ENCODE measurements at places on chromosomes 16 and 17.

DNA sequence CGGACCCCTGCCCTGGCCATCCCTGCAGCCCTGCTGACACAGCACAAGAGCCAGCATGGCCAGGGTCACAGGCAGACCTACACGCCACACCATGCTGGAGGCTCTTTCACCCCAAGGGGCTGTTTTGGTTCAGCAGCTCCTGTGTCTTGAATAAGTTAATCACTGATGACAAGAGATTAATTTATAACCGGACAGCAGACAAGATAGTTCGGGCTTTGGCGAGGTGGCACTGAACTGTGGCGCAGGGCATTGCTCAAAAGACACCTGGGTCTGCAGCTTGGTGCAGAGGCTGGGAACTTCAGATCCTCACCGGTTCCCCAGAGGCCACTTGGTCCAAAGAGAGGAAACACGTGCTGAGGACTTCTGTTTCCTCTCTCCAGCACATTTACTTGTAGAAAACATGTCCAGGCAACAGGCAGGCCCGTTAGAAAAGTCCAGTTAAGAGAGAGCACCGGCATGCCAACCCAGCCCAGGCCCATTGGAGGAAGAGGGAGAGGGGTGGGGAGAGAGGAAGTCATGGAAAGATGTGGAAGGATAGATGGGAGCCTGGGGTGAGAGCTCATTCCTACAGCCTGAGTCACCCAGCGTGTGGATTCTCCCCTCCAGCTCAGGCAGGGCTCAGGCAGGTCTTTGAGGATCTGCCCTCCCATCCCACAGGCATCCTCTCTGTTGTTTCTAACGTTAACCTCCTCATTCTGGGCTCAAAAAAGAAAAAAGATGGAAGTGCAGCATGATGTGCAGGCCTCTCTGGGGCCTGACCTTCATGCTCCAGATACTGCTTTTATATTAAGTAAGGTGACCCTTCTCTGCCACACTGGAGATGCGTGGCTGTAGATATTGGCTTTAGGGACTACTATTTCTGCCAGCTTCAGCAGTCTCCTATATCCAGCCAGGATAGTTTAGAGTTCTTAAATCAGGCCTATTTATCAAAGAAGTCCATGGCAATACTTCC lies 80.0 kb upstream of the HNF1B start:
- H3K36me3 ChIP-seq, result no peaks in the 10 kb centered on the region
- no peak overlapping the region for H3K4me3 ChIP-seq
- no peaks in the 10 kb centered on the region for H3K27me3 ChIP-seq
- H3K4me1 ChIP-seq, result no peaks in the 10 kb centered on the region
- H3K27ac ChIP-seq, result no peak overlapping the region

DNA sequence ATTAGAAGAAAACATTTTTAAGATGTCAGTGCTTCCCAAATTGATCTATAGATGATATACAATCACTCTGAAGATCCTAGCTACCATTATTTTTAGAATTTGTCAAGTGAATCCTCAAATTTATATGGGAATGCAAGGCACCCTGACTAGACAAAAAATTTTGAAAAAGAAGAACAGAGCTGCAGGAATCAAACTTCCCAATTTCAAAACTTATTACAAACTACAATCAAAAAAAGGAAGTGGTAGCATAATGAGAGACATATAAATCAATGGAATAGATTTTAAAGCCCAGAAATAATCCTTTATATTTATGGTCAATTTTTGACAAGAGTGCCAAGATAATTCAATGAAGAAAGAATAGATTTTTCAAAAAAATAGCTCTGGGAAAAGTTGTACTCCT lies 198.3 kb upstream of the KCNJ16 start:
- no peaks in the 10 kb centered on the region for H3K36me3 ChIP-seq
- H3K4me1 ChIP-seq, result no peaks in the 10 kb centered on the region
- DNase-seq, result no peak

DNA sequence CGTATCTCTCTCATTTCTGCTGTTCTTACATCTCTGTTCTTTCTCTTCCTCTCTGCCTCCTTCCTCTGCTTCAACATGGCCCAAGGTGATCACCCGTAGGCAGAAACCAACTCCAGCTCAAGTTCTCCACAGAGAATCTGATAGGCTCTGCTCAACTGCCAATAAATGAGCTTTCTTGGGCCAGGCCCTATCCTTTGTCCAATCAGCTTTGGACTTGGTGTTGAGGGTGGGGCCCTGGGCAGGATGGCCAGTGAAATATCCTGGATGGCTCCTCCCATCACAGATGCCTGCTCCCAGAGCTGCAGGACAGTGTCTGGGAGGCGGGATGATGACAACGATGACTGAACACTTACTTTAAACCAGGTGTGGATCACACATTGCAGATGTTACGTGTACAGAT lies 17.4 kb upstream of the BRD7 start:
- DNase-seq, result no peak
- H3K27ac ChIP-seq, result no peak overlapping the region
- H3K27me3 ChIP-seq, result no peaks in the 10 kb centered on the region
- no peaks in the 10 kb centered on the region for H3K4me1 ChIP-seq
- H3K4me3 ChIP-seq, result no peak overlapping the region

DNA sequence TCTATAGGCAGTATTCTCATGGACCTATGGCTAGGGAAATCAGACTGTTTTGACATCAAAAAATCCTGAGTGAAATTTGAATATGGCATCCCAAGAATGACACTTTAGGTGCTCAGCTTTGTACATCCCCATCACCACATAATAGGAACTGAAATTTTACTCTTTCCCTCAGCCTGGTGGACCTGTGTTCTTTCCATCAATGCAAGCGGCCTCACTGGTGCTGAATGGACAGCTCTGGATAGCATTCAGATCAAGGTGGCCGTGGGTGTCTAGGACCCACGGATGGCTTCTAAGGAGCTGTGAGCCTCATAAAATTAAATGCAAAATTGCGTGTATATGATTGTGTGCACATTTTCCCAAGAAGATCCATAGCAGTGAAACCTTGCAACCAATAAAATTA lies 152.6 kb downstream of the MAP2K6 start:
- no peaks in the 10 kb centered on the region for H3K27me3 ChIP-seq
- H3K36me3 ChIP-seq, result no peaks in the 10 kb centered on the region
- DNase-seq, result no peak
- H3K27ac ChIP-seq, result no peak overlapping the region

GRCh38 chr16:11950388-11950787 lies 8.5 kb upstream of the NPIPB2 start:
- H3K4me3 ChIP-seq, result no peak overlapping the region
- no peaks in the 10 kb centered on the region for H3K4me1 ChIP-seq
- no peak for DNase-seq
- H3K36me3 ChIP-seq, result no peaks in the 10 kb centered on the region
- no peak overlapping the region for H3K27ac ChIP-seq

- H3K27ac ChIP-seq, result no peak overlapping the region
- H3K27me3 ChIP-seq, result no peaks in the 10 kb centered on the region
- no peaks in the 10 kb centered on the region for H3K4me1 ChIP-seq
- DNase-seq, result no peak
- H3K4me3 ChIP-seq, result no peak overlapping the region
Observed at GRCh38 chr16:71172481-71173207, 57.9 kb downstream of the HYDIN start.

- no peak overlapping the region for H3K4me3 ChIP-seq
- no peaks in the 10 kb centered on the region for H3K27me3 ChIP-seq
- peaks cover 5% of the 10 kb centered on the region for H3K36me3 ChIP-seq
Observed at GRCh38 chr16:11094075-11094856, 149.9 kb downstream of the CLEC16A start.

GRCh38 chr17:75400326-75400939 lies 5.0 kb downstream of the GRB2 start:
- no peaks in the 10 kb centered on the region for H3K36me3 ChIP-seq
- no peaks in the 10 kb centered on the region for H3K27me3 ChIP-seq
- no peak overlapping the region for H3K27ac ChIP-seq
- H3K4me3 ChIP-seq, result no peak overlapping the region

DNA sequence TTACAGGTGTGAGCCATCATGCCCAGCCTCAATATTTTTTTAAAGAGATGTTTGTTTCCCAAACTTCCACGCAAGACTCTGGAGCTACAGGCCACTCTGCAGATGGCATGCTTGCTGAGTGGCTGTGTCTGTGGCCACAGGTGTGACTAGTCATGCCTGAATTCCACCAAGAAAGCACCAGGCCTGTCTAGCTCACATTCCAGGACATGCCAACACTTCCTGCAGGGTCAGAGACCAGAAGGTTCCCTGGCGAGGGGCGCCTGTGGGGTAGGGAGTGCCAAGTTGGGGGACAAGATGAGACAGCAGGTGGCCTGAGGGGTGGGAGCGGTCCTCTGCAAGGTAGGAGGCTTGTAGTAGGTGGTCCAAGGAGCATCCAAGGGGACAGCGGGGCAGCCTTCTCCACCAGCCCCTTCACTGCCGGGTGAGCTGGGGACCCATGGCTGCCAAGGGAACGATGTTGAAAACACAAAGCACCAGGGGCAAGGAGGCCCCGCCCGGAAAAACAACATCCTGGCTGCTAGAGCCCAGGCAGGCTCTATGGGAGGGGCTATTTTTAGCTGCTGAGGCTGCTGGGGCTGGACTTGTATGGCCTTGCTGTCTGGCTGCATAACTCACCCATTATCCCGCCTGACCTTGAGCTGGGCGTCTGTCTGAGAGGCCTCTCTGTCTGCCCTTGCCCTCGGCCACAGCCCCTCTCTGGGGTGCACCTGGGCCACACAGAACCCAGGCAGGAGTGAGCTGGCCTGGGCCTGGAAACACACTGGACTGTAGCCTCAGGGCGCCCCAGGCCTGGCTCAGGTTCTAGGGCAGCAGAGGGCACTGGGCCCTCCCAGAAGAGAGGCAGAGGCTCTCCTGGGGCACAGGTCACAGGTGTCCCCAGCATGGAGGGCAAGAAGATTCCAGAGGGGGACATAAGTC lies 5.7 kb downstream of the TRIM47 start:
- peaks cover 3% of the 10 kb centered on the region for H3K27me3 ChIP-seq
- H3K27ac ChIP-seq, result peak overlapping the region; percentile 96
- DNase-seq, result peak; percentile 76
- H3K4me1 ChIP-seq, result peaks cover 85% of the 10 kb centered on the region
- H3K4me3 ChIP-seq, result no peak overlapping the region

DNA sequence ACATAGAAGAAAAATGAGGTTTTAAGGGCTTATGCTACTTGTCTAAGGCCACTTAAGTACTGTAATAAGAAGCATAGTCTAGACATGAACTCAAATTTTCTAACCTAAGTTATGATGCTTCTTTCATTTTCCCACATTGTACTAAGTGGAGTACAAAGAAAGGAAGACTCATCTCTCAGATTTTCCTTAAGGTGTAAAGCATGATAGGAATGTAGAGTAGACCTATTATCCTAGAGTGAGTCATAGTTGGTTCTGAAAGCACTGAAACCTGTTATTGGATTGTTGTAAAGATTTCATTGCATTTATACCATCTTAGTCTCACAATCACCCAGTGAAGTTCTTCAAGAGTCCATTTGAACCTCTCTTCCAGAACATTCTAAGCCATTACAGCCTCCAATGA lies 343.8 kb downstream of the TOX3 start:
- H3K27me3 ChIP-seq, result no peaks in the 10 kb centered on the region
- no peaks in the 10 kb centered on the region for H3K36me3 ChIP-seq
- DNase-seq, result no peak

- DNase-seq, result no peak
- no peaks in the 10 kb centered on the region for H3K27me3 ChIP-seq
- no peak overlapping the region for H3K4me3 ChIP-seq
- H3K4me1 ChIP-seq, result peaks cover 67% of the 10 kb centered on the region
- H3K36me3 ChIP-seq, result peaks cover 12% of the 10 kb centered on the region
Observed at GRCh38 chr17:17103160-17103559, 60.9 kb downstream of the MPRIP start.

DNA sequence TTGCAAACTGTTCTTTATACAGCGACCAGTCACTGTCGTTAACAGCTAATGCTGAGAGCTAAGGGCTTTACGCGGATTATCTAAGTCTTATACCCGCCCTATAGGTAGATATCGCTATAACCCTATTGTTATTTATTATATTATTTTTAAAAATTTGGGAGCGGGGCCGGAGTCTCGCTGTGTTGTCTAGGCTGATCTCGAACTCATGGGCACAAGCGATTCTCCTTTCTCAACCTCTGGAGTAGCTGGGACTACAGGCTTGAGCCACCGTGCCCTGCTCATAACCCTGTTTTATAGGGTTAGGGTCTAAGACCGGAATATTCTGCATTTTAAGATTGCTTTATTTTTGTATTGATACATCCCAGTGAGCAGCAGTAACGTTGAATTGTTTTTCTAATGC lies 24.7 kb downstream of the DEF8 start:
- no peak for DNase-seq
- peaks cover 11% of the 10 kb centered on the region for H3K36me3 ChIP-seq
- peak overlapping the region; percentile 96 for H3K4me3 ChIP-seq

- no peak overlapping the region for H3K4me3 ChIP-seq
- peaks cover 16% of the 10 kb centered on the region for H3K4me1 ChIP-seq
- no peak overlapping the region for H3K27ac ChIP-seq
- peaks cover 22% of the 10 kb centered on the region for H3K27me3 ChIP-seq
- DNase-seq, result peak; percentile 49
Observed at GRCh38 chr17:48016112-48016511, 21.5 kb downstream of the COPZ2 start.

- H3K36me3 ChIP-seq, result no peaks in the 10 kb centered on the region
- no peak overlapping the region for H3K4me3 ChIP-seq
- DNase-seq, result no peak
Observed at GRCh38 chr16:7629571-7629970, 296.9 kb downstream of the RBFOX1 start.

DNA sequence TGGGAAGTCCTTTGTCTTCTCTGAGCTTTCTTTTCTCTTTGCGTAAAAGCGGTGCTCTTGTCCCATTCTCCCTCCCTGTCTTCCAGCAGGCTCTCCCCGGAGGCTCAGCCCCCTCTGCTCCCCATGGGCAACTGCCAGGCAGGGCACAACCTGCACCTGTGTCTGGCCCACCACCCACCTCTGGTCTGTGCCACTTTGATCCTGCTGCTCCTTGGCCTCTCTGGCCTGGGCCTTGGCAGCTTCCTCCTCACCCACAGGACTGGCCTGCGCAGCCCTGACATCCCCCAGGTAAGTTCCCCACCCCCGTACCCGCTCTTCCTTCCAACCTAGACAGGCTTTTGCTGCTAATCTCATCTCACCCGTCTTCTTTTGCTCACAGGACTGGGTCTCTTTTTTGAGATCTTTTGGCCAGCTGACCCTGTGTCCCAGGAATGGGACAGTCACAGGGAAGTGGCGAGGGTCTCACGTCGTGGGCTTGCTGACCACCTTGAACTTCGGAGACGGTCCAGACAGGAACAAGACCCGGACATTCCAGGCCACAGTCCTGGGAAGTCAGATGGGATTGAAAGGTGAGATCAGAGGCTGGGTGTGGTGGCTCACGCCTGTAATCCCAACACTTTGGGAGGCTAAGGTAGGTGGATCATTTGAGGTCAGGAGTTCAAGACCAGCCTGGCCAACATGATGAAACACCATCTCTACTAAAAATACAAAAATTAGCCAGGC lies 1.3 kb downstream of the TMEM219 start:
- DNase-seq, result no peak
- H3K4me1 ChIP-seq, result peaks cover 36% of the 10 kb centered on the region
- H3K27ac ChIP-seq, result peak overlapping the region; percentile 96
- peaks cover 34% of the 10 kb centered on the region for H3K36me3 ChIP-seq

DNA sequence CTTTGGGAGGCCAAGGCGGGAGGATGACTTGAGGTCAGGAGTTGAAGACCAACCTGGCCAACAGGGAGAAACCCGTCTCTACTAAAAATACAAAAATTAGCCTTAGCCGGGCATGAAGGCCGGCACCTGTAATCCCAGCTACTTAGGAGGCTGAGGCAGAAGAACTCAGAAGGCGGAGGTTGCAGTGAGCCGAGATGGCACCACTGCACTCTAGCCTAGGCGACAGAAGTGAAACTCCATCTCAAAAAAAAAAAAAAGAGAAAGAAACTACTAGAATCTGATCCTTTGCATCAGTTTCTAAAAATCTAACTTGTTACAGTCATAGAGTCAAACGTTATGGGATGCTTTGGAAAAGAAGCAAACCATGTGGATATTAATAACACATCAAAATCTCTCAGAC lies 1.6 kb upstream of the PECAM1 start:
- H3K27ac ChIP-seq, result no peak overlapping the region
- no peaks in the 10 kb centered on the region for H3K27me3 ChIP-seq
- H3K4me3 ChIP-seq, result no peak overlapping the region
- H3K4me1 ChIP-seq, result no peaks in the 10 kb centered on the region

Measured in stomach (tissue), 19 donors.